ENCODE measurements at places on chromosomes 12 and 14.

DNA sequence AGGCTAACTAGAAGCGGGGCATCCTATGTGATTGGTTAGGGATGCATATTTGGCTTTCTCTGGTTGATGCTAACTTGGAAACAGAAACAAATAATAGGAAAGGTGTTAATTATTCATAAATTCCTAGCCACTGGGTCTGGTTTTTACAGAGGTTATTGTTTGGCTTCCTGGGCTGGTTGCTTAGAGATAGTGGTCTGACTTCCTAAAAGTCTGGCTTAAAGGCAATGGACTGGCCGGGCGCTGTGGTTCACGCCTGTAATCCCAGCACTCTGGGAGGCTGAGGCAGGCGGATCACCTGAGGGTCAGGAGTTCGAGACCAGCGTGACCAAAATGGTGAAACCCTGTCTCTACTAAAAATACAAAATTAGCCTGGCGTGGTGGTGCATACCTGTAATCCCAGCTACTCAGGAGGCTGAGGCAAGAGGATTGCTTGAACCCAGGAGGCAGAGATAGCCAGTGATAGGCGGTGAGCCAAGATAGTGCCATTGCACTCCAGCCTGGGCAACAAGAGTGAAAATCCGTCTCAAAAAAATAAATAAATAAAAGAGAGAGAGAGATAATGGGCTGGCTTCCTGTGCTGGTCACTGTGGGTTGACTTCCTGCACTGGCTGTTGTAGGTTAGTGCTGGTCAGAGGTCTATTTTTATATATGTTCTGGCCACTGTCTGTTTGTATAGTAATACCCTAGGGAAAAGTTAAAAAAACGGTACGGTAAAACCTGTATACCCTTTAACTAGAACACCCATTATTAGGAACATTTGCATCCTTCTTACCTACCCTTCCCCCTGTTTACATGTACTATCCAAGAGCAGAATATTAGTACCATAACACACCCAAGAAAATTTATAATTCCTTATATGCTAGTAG is 24.1 kb downstream of the OR6S1 start:
- DNase-seq: no peak

DNA sequence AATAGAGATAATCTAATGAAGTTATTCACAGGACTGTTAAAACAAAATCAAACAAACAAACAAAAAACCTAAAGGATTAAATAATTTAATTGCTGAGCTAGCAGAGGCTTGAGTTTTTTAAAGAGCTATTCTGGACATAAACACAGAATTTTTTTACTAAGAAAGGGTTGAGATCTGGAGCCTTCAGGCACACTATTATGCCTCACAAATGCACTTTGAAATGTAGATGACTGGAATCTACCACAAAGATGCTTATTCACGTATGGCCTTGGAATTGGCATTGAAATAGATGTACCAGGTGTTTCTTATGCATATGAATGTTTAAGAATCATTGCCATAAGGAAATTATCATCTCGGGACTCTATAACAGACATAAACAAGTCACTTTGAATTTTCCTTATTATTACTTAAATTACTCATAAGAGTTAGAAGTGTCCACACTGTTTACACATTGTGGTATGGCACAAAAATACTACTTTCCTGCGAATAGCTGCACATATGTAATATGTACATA is 21.6 kb downstream of the PUS7L start:
- DNase-seq: no peak

- no peak for DNase-seq
These were observed 93.5 kb upstream of the ETV6 start for GRCh38 chr12:11555743-11556625.

GRCh38 chr12:27777141-27777540 is 2.9 kb upstream of the KLHL42 start:
- DNase-seq: no peak

- DNase-seq: no peak
These were observed 492.4 kb upstream of the TMPO start for GRCh38 chr12:98022961-98023360.

- no peak for DNase-seq
These were observed 24.7 kb downstream of the CLEC2D start for GRCh38 chr12:9694241-9694640.

- DNase-seq: no peak
These were observed 316.6 kb downstream of the GLT1D1 start for GRCh38 chr12:129169928-129170327.

- no peak for DNase-seq
These were observed 1485.4 kb upstream of the TMEM132C start for GRCh38 chr12:126781593-126781992.

DNA sequence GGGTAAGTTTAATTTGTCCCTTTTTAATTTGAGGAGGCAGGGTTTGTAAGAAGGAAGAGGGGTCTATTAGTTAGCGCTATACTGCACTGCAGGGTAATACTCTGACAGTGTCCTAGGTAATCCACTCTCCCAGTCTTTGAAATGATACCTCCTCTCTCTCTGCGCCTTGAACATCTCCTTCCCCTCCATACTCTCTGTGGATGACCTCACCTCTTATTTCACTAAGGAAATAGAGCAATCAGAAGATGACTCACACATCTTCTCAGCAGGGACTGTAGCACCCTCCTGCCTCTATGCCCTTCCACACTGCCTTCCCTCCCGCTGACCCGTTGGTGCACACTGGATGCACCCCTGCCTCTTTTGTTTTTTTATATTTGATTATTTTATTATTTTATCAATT is 94.2 kb downstream of the GRIP1 start:
- DNase-seq: no peak
